Immature natural killer cell (primary cell): ENCODE measurements at places on chromosomes 2 and 18. TPM values are rescaled to one million over a fixed set of nuclear protein-coding genes. Genes with fewer than 3 reads are reported as not detected.
A peak's percentile ranks its signal among the peaks of the same experiment; 100 is the strongest.

- peaks cover 3% of the 10 kb centered on the region for H3K27me3 ChIP-seq
- H3K36me3 ChIP-seq = no peaks in the 10 kb centered on the region
- no peak overlapping the region for H3K27ac ChIP-seq
- H3K4me3 ChIP-seq = no peak overlapping the region
- DNase-seq = no peak
Observed at GRCh38 chr2:50723286-50723938, 308.5 kb downstream of the NRXN1 start.

DNA sequence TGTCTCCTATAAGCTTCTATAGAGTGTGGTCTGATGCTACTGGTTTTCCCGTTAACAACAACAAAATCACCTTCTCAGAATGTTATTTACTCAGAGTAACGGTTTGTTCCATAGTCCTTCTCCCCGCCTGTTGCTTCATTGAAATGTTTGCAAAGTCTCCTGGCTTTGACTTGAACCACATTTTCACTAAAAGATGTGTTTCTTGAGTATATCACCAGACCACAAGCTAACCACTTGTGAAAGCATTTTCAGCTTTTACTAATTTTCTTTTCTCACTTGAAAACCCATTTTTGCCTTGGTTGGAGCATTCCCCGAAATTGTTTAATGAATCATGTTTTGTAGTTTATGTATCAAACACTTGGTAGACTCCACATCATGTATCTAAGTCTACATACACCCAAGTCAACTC lies 121.2 kb downstream of the DPP4 start:
- no peaks in the 10 kb centered on the region for H3K27me3 ChIP-seq
- peak overlapping the region; percentile 57 for H3K4me3 ChIP-seq
- H3K4me1 ChIP-seq = peaks cover 46% of the 10 kb centered on the region
- H3K27ac ChIP-seq = peak overlapping the region; percentile 65
- no peaks in the 10 kb centered on the region for H3K36me3 ChIP-seq

DNA sequence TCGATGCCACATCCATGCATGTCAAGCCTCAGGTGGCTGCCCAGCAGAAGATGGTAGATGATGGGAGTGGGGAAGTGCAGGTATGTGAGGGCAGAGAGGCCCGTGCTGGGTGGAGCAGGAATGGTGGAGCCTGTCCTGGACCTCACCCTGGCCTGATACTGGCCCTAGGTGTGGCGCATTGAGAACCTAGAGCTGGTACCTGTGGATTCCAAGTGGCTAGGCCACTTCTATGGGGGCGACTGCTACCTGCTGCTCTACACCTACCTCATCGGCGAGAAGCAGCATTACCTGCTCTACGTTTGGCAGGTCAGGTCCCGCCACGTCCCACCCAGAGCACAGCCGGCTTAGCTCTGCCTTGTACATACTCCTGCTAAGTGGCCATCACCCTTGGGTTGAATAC lies 13.0 kb downstream of the VIL1 start:
- no peaks in the 10 kb centered on the region for H3K36me3 ChIP-seq
- no peaks in the 10 kb centered on the region for H3K27me3 ChIP-seq
- H3K27ac ChIP-seq = no peak overlapping the region

The SERPINB10 gene
- polyA plus RNA-seq = not detected

DNA sequence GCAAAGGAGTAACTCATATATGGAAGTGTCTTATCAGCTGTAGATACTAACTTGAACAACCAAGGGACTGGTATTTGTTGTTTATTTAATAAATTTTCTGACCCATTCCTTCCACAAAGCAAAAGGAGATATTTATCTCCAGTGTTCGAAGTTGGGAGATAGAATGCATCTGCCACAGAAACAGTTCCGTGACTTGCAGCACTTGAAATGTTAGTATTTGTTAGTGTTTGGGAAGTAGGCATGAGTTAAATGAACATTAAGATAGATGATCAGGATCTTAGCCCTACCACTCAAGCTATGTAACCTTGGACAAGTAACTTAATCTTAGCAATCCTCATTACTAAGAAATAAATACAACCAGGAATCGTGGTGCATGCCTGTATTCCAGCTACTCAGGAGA lies 12.1 kb upstream of the SULT1C4 start:
- no peaks in the 10 kb centered on the region for H3K36me3 ChIP-seq
- H3K4me3 ChIP-seq = no peak overlapping the region
- H3K27me3 ChIP-seq = peaks cover under 1% of the 10 kb centered on the region
- no peaks in the 10 kb centered on the region for H3K4me1 ChIP-seq

- H3K4me3 ChIP-seq = peak overlapping the region; percentile 37
- peaks cover 24% of the 10 kb centered on the region for H3K27me3 ChIP-seq
- no peak overlapping the region for H3K27ac ChIP-seq
- no peak for DNase-seq
Observed at GRCh38 chr2:176189681-176190641, 1.5 kb downstream of the HOXD1 start.

The R3HDM1 gene
- 6.1 TPM for polyA plus RNA-seq

- H3K27ac ChIP-seq = no peak overlapping the region
- no peak for DNase-seq
- H3K36me3 ChIP-seq = no peaks in the 10 kb centered on the region
- no peaks in the 10 kb centered on the region for H3K4me1 ChIP-seq
Observed at GRCh38 chr2:232999354-232999753, 13.7 kb downstream of the NGEF start.

- no peaks in the 10 kb centered on the region for H3K4me1 ChIP-seq
- peaks cover 4% of the 10 kb centered on the region for H3K27me3 ChIP-seq
- DNase-seq = no peak
- no peak overlapping the region for H3K27ac ChIP-seq
Observed at GRCh38 chr2:127007652-127008051, 99.3 kb downstream of the BIN1 start.

The CYP1B1 gene
- 1.2 TPM for polyA plus RNA-seq
